ENCODE measurements at places on chromosomes 1 and 21.

DNA sequence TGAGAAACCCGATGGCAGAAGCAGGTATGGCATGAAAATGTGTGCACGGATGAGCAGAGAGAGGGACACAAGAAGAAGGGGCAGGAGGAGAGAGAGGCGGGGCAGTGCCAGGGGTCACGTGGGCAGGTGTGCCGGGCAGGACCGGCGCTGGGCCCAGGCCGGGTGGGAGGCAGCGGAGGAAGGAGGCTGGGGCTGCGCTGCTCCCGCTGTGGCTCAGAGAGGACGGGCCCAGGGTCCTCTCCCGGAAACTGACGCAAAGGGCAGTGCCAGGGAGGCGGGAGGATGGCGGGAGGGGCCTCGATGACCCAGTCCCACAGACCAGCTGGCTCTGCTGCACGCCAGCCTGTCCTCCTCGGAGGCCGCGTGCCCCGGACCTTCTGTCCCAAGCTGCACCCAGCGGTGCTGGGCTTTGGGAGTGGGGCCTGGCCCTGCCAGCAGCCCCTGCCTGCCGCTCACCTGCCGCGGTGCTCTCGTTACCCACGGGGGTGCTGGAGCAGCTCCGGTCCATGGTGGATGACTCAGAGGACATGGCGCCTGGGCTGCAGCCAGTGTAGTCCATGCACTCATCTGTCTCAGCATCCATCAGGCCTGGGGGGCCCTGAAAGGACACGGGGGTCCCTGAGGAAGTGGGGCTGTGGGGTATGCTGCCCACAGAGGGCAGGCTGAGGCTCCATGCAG is 153.9 kb downstream of the CASZ1 start:
- no peak for DNase-seq

GRCh38 chr1:3501856-3502640 is 47.6 kb downstream of the ARHGEF16 start:
- no peak for DNase-seq

- peak; percentile 56 for DNase-seq
Measured at GRCh38 chr1:31762726-31763670, 1.1 kb downstream of the ADGRB2 start.

GRCh38 chr1:165954940-165955339 is 127.5 kb downstream of the UCK2 start:
- no peak for DNase-seq

GRCh38 chr1:51666478-51666877 is 49.6 kb downstream of the OSBPL9 start:
- DNase-seq, result no peak

- no peak for DNase-seq
Measured at GRCh38 chr1:36320291-36320761, 3.1 kb downstream of the EVA1B start.

- DNase-seq, result no peak
Measured at GRCh38 chr1:179743679-179744400, 749 bp downstream of the FAM163A start.

DNA sequence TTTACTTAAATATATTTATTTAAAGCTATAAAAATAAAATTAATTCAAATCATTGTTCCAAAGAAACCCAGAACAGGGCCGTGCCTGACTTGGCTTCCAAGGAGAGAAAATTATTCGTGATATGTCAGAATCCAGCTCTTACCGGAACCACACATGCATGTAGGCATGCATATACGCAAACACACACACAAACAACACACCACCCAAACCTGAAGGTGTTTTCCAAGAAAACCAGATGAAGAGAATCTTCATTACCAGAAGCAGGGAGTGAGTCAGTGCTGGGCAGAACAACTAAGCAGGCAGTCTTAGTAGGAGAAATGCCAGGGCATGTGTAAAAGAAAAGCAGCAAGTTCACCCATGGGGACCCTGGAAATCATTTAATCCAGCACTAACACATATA is 432.0 kb upstream of the BEND5 start:
- no peak for DNase-seq

DNA sequence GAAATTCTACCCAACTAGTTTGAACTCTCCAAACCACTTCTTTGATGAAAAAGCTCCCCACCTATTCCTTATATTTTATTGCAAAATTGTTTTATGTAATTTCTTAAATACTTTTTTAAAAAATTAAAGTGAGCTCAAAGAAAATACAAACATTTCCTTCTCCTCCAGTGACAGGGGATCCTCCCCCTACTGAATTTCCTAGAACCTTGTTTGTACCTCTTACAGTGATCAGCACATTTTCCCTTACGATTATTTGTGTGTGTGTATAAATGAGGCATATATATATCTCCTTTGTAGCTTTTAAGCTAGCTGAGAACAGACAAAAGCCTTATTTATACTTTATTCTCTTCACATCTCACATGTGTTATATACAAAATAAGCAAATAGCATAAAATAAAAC is 44.4 kb downstream of the VAV3 start:
- no peak for DNase-seq

DNA sequence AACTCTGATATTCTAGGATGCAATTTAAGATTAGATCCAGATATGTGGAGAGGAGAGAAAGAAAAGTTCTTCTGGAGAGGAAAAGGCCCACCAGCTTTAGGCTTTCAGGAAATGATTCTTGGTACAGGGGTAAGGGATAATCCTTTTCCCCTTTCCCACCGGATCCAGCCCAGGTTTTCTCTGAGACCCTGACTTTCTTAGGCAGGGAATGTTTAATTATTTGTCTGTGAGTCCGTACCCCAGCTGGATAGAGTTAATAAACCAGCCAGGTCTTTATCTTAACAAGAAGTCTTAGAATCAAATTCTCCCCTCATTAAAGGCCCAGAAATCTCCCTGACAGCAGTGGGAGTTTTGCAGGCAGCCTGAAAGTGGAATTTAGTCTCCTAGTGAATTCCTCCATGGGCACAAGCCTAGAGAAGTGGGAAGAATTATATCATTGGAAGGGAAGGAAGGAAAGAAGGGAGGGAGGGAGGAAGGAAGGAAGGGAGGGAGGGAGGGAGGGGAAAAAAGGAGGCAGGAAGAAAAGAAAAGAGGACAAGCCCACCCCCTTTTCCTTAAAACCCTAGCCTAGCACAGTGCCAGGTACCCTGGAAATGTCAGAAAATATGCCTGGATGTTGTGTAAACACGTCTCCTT is 189.0 kb downstream of the PLPP3 start:
- DNase-seq, result no peak

DNA sequence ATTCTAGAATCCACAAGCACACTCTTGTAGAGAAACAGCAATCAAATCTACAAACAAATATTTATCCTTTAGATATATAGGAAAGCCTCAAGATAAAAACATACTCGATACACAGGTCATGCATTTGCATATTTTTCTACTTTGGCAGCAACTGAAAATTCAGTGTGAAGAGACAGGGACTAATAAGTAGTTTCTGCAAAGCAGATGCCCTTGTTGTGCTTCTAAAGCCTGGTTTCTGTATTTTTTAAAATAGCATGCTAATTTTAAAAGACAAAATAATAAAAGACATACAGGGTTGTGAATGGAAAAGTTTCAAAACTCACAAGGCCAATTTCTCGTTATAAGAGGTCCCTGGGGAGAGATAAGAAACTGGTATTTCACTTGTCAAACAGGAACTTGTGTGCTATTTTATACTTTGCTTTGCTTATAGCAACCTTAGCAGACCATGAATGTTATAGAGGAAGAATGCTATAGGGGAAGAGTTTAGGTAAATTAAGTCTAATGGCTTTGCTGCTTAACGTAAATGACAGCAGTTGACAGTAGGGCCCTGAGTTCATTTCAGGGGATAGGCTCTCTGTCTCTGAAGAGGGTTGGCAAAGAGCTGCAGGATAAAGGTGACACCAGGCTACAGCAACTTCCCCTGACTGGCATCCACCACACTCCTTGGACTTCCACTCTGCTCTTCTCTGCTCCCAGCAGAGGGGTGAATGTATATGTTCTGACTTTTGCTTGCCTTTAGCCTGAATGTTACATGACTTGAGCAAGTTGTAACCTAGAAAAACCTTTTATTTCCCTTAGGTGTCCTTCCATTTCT is 9.4 kb upstream of the RGS13 start:
- no peak for DNase-seq

DNA sequence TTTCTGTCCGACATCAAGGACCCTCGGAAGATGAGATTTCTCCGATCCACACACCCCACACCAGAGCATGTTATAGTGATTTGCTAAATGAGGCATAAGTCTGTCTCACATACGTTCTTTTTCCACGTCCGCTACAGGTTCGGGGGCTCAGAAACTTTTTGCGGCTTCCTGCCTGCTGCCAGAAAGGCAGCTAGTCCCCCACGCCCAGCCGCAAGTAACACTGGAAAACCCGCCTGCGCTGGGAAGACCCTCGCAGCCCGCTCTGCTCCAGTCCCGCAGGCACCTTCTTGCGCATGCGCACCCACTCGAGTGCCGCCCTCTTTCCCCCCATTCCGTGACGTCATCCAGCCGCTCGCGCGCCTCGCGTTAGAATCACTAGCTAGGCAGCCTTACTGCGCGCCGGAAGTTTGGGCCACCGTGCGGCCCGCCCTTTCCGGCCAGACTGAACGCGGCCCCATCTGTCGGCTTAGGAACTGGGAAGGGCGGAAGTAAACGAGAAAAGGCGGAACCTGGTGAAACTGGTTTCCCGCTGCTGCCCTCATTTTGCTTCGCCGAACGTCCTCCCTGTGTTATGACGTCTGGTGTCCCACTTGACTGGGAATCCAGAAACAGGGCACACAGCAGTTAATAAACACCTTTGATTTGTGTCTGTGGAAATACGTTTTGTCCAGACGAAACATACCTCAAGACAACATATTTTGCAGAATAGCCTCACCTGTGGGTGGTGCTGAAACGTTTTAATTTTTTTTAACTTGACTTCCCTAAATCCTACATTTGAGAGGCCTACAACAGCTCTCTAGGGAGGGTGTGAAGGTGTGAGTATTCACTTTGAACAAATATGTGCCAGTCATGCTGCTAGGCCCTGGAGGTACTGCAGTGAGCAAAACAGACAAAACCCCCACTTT is at the start of gene C1orf74:
Gene C1orf74, minus strand, starts transcription at position 295 of the 905 bp plus-strand sequence. CDS start 925 bp downstream, outside the sequence.
- DNase-seq, result peak; percentile 99

- no peak for DNase-seq
Measured at GRCh38 chr1:59006289-59006658, 222.4 kb upstream of the JUN start.

- DNase-seq, result no peak
Measured at GRCh38 chr1:43530483-43531106, at the start of gene PTPRF. PTPRF (plus strand) TSS chr1:43530883; CDS start chr1:43545076, 14,193 bp downstream.

DNA sequence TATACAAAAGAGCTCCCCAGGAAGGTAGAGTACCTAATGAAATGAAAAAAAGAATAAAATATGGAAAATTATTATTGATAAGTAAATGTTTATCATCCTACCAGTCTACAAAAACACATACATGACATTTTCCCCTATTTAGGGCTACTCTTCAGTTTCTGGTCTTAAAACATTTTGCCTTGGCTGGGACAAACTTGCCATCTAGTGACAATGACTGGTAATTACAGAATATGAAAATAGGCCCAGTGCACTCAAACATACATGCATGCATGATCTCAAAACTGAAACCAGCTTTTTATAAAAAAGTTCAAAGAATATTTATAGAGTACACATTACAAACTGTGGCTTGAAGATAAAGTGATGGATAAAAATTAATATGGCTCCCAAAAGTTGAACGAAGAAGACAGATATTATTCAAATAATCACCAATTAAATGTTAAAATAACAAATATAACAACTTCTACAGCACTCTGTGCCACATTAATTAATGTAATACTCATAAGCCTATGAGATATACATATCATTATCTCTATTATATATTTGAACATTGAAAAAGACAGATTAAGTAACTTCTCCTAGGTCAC is 10.5 kb upstream of the RNPC3 start:
- DNase-seq, result peak; percentile 2

GRCh38 chr1:164709126-164709525 is 150.1 kb downstream of the PBX1 start:
- no peak for DNase-seq

- DNase-seq, result no peak
Measured at GRCh38 chr1:100433563-100433962, 81.3 kb downstream of the CDC14A start.

GRCh38 chr1:73910062-73910461 is 287.9 kb downstream of the LRRIQ3 start:
- no peak for DNase-seq

GRCh38 chr21:31897311-31897710 is 24.5 kb downstream of the HUNK start:
- DNase-seq, result no peak

DNA sequence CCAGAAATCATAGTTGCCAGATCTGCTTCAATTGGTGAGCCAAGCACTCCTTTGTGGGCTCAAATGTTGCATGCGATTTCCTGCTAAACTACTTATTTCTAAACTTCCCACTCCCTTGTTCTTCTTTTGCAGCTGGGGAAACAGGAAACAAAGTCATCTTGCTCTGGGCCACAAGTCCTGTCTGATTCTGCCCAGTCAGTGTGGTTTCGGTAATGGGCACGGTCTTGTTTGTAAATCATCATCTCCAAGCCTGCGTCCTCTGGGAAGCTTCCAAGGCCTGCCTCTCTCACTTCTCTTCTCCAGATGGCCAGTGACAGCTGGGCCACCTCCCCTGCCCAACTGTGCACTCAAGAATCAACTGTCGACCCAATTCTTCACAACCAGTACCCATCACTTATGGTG is 4.4 kb downstream of the S100A8 start:
- no peak for DNase-seq

- no peak for DNase-seq
Measured at GRCh38 chr1:1418464-1419362, 2.4 kb downstream of the ANKRD65 start.

DNA sequence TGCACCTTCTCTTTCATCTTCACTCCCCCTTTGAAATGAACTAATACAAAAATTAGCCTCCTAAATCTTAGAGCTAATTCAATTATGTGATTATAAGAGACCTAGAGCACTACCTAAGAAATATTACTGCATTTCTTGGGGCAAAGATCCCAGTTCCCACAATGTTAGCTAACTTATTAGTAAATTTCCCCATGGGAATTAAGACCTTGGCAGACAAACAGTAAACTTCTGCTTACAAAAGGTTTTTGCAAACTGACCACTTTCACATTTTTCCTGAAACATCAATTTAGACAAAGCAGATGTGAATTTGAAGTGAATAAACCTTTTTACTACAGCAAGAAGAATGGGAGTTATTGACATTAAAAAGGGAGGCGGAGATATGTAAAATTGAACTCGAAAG is 34.6 kb upstream of the LHX8 start:
- no peak for DNase-seq

GRCh38 chr21:25735646-25736597 is 1.1 kb downstream of the GABPA start:
- DNase-seq, result no peak

GRCh38 chr1:212858461-212859265 is 588 bp downstream of the FLVCR1 start:
- no peak for DNase-seq

DNA sequence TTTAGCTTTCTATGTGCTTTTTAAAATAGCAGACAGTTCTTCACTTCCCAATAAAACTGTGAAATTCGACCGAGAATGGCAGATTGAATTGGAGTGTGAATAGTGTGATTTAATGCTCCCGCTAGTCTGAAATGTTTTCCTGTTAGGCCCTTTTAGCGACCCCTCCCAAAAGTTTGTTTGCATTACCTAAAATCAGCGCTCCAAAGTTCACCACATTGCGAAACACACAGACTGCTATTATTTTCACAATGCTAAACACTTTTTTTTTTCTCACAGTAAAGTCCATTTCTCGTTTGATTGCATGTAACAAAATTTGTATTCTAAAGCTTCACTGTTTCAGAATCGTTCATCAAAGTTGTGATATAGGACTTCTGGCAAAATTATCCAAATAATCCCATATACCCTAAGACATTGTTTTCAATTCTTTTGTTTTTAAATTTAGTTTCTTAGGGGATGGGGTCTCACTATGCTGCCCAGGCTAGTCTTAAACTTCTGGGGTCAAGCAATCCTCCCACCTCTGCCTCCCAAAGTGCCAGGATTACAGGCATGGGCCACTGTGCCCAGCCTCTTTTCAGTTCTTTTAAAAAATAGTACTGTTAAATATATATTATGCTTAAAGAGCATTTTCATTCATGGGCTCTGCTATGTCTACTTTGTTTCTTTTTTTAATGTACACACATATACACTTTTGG is 76.5 kb upstream of the USH2A start:
- DNase-seq, result no peak
